ENCODE measurements at places on chromosomes 1 and 21.

GRCh38 chr21:36860736-36861594 is 105.5 kb downstream of the HLCS start:
- DNase-seq, result no peak

DNA sequence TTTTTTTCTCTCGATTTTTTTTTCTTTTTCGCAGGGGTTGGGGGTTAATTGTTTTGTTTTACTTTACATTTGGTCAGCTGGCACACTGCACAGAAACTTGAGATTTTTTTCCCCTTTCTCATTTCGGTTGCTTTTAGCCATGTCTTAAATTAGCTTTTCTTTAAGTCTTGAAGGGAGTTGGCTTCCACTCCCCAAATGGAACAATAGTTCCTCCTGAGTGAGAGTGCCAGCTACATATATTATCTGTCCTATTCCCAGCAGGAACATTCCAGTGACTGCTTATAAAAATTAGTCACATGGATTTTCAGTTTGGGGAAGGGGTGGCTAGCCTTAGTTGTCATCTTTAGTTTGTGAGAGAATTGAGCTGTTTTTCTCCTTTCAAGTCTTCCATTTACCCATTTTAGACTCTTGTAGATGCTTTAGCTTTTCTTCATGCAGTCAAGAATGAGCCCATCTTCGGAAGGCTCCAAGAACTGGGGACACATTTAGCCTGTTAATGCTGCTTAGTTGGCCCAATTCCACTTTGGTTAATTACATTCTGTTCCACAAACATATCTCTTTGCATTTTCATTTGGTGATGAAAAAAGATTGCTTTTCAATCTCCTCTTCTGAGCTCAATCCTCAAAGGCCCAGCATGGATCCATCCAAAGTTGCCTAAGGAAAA is 510.1 kb upstream of the CXADR start:
- no peak for DNase-seq

GRCh38 chr1:12177156-12177998 is 10.6 kb downstream of the TNFRSF1B start:
- DNase-seq, result no peak

DNA sequence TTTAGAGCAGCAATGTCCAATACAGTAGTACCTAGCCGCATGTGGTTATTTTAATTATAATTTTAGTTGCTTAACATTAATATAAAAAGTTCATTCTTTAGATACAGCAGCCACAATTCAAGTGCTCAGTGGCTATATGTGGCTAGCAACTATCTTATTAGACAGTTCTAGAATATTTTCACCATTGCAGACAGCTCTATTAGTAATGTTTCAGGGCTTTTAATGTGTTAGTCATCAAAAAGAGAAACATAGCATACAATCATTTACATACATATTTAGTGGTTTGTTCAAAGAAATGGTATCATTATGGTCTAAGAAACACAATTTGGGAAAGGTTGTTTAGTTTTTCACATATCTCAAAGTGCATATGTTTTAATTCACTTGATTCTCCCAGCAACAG is 66.6 kb upstream of the DYNLT5 start:
- no peak for DNase-seq

DNA sequence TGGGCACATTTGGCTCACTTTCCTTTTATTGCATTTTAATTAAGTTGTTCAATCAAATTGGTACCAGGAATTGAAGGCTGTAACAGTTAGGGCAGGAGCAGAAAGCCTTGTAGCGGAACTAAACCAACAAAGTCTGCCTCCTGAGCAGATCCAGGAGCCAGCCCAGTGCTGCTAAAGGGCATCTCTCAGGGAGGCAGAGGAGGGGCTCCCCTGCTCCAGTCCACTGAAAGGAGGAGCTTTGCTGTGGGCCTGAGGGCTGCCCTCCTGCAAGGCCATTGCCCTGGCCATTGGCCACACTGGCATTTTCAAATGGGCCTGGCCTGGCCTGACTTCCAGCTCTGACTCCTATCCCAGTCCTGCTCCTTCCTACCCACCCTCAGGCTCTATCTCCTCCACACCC is 3.7 kb upstream of the TRABD2B start:
- DNase-seq, result no peak

DNA sequence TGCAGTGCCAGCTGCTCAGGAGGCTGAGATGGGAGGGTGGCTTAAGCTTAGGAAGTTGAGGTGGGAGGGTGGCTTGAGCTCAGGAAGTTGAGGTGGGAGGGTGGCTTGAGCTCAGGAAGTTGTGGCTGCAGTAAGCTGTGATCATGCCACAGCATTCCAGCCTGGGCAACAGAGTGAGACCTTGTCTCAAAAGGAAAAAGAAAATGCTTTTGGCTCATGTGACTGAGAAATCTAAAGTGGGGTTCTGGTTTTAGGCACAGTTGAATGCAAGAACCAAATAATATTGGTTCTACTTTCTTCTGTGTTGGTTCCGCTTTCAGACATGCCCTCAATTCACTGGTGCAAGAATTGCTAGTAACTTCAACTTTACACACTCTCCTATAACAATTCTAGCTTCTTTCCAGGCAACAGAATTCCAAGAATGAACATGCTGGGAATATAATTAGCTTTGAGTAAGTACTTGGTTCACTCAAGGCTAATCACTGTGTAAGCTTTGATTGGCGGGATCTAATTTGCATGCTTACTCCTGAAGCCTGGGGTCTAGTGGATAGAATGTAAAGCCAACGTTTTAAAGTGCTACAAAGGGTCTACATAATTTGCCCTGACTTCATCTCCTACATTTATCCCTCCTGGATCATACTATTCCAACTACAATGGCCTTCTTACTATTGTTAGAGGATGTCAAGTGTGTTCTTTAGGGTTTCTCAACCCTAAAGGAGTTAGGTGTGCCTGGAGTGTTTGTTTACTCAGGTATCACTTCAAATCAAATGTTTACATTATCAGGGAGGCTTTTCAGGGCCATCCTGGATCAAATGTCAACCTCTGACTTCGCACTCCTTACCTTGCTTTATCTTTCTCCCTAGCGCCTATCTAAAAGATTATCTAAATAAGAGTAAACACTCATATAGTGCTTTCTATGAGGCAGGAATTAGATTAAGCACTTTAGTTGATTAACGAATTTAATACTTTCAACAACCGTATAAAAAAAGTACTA is 115.1 kb downstream of the SLC16A1 start:
- DNase-seq, result no peak

GRCh38 chr1:206792939-206793607 is 20.8 kb upstream of the IL10 start:
- DNase-seq, result no peak

GRCh38 chr1:24421502-24421901 is 5.9 kb downstream of the NIPAL3 start:
- DNase-seq, result no peak

GRCh38 chr1:61612602-61613001 is 112.3 kb downstream of the TM2D1 start:
- no peak for DNase-seq

DNA sequence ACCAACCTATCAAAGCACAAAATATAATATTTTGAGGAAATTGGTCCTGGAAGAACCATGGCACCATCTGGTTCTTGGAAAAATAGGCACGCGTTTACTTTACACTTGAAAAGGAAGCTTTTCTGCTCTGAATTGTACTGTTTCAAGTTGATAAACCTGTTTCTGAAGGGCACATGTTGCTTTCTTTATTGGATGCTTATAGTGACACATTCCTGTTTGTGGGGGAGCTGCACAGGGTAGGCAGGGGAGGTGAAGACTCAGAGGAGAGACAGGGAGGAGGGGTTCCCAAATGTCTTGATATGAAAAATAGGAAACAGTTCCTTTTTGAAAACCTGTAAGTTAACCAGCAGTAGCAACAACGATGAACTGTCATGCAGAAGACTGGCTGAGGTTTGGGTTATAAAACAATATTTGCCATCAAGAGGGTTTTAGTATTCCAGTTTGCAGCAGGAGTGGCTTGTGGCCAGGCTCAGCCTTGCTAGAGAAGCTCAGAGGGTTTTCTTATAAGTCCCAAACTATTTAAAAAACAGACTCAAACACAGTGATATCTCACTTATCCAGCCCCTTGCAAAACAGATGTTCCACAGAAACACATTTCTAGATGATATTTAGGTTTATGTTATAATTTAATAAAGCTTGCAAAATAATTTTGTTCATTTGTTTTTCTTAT is 127.0 kb upstream of the MROH9 start:
- DNase-seq, result no peak

GRCh38 chr1:207941665-207942064 is 30.7 kb upstream of the CD34 start:
- no peak for DNase-seq

Data from activated CD8-positive, alpha-beta memory T cell treated with anti-CD3 and anti-CD28 coated beads, Interleukin-2, amount 50 U/mL, for 4 hours (primary cell).